ENCODE measurements at places on chromosomes 11 and 22.

- no peak for DNase-seq
These were observed 105.3 kb upstream of the FGF3 start for GRCh38 chr11:69924308-69925161.

DNA sequence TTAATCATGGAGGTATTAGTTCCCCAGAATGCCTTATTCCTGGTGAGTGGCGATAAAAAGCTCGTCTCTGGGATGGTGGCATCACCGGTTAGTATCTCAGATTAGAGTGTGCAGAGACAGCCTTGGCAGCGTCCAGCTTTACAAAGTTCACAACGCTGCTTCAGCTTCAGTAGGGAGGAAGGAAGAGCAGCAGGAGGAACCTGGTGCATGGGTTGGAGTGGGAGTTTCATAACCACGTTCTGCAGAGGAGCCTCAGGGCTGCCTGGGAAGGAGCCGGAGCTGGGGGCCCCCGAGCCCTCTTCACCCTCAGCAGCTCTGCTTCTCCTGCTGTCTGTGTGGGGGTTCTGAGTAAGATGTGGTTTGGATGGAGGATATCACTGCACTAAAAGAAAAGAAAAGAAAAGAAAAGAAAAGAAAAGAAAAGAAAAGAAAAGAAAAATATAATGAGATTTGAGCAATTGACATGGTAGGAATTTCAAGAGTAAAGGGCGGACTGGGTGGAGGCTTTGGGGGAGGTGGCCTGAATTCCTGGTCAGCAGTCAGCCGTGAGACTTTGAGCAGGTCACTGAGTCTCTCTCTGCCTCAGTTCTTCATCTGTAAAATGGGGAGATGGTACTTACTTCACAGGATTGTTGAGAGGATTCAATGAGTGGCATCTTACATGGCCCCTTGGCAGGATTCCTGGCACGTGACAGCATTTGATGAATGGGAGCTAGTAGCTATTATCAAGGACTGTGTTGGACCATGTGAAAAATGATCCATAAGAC lies 6.5 kb downstream of the ASPHD2 start:
- no peak for DNase-seq

DNA sequence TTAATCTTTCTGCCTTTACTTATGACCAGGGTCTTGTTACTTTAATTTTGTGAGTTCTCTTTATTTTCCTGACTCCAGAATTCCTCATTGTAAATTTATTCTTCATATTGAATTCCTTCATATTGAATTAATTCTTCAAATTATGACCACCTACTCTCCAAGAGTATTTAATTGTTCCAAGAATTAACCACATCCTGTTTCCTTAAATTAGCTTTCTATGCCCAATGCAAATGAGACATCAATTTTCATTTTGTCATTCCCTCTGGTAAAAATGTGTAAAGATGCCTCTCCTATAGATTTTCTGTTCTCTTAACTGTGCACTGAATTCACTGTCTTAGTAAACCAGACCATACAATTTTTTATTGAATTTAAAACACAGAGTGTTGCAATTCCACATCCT lies 211.2 kb upstream of the GRIA4 start:
- DNase-seq = no peak

- peak; percentile 88 for DNase-seq
These were observed 12.1 kb downstream of the LRFN4 start for GRCh38 chr11:66868726-66869566.

DNA sequence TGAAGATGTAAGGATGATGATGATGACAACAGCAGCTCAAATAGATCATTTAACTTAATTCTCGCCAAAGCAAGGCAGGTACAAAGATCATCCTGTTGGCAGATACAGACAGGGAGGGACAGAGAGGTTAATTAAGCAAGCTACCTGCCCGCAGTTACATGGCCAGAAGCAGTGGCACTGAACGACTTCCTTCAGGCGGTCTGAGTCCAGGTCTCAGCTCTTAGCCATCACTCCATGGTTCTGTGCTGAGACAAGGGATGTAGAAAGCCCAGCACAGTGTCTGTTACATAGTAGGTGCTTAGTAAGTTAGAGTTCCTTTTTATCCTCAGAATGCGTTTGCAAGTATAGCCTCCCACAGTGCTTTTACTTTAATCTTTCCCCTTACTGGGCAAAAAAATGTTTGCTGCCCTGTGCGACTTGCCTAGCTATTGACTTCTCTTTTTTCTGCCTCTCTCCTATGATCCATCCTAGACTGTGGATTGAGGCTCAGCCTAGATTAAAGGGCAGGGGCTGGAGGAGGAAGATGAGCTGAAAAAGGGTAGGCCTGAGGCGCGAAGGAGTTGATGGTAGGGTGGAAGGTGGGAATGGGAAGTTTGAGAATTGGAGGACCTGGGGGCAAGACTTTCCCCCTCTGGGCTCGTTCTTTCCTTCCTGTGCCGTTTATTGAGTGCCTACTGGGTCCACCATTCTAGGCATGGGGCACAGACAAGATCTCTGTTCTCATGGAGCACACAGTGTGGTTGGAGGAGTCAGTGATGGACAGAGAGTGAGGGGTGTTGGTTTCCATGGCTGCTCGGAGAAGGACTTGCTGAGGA lies 108.2 kb upstream of the OR4B1 start:
- DNase-seq = no peak

DNA sequence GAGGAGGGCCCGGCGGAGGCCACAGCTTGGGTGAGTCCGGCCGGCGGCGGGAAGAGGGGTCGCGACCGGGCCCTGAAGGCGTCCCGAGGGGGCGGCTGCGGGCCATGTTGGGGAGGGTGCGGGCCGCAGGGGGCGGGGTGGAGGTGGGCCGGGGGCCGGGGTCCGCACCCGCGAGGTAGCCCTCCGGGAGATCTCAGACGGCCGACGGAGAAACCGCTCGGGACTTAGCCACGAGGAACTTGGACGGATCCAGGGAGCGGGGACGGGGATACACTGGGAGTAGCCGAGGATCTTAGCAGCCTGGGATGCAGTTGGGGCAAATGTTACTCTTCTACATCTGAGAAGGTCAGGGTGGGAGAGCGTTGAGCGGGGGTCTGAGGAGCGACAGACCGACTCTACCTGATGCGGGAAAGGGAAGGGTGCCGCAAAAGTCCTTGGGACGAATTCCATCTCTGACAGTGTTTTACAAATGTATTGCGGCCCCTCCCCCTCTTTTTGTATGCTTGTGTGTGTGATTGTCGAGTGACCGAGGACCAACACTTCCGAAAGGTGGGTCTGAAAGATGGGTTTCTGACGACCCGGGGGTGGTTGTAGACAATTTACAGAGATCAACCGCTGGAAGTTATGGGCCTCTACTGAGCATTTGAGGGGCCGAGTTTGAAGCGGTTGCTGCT lies 658 bp downstream of the STIP1 start:
- no peak for DNase-seq

DNA sequence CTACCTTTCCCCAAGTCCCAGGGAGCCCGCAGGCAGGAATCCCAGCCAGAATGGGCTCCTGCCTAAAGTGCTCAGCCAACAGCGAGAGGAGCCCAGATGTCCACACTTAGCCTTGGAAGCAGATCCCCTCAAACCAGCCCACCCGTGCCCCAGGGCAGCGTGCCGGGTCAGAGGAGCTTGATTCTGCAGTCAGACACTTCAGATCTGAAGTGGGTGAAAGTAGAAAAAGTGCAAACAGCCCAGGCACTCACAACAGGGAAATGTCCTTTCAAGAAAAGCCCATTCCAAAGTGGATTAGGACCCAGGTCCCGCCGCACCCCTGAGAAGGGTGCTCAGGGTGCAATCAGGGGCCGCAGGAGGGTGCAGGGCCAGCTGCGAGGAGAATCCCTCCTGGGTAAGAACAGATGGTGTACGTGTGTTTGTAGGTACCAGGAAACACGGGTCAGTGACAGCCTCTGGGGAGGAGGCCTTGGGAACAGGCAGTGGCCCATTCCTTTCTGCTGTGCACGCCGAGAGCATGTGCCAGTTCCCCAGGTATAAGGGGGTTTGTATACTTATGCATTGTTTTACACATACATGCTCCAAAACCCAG lies 17.7 kb downstream of the ELFN2 start:
- DNase-seq = no peak

DNA sequence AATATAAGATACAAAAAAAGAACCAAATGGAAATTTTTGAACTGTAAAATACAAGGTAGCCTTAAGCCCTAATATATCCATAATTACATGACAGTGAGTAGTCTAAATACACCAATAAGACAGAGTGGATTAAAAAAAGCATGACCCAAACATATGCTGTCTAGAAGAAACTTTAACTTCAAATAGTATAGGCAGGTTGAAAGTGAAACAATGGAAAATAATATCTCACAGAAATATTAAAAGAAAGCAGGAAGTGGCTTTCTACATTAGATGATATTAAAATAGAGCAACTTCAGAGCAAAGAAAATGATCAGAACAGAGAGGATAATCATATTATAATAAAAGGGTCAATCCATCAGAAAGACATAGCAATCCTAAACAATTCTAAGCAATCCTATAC lies 21.8 kb downstream of the DCUN1D5 start:
- DNase-seq = no peak

GRCh38 chr11:2805388-2806056 lies 80.1 kb downstream of the CDKN1C start:
- no peak for DNase-seq

DNA sequence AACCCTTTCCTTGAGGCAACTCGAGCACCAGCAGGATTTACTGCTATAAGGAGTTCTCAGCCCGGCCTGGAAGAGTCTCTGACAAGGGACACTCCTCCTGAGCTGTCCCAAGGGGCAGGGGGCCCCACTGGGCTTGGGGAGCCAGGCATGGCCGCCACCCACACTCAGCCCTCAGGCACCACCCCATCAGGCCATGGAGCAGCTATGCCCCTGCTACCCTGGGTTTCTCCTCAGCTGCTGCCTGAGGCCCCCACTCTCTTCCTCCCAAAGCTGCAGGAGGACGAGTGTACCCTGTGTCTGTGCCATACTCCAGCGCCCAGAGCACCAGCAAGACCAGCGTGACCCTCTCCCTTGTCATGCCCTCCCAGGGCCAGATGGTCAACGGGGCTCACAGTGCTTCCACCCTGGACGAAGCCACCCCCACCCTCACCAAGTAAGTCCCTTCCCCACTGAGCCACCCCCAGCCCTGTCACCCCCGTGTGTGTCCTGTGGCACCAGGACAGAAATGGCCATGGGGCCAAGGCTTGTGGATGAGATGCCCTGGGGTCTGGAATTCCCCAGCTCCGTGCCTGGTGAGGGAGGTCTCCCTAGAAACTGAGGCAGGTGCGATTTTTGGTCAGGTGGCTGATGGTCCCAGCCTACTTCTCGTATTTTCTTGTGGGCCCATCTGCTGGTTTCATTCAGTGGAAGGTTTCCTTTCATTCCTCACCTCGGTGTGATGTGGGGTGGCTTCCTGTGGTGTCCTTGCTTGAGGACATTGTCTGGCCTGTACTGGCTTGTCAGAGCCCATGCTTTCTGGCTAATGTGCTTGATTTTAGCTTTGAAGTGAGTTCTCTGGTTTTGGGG lies 28.4 kb downstream of the TAB1 start:
- no peak for DNase-seq

- no peak for DNase-seq
These were observed 42.4 kb downstream of the OSBP start for GRCh38 chr11:59573216-59573615.

DNA sequence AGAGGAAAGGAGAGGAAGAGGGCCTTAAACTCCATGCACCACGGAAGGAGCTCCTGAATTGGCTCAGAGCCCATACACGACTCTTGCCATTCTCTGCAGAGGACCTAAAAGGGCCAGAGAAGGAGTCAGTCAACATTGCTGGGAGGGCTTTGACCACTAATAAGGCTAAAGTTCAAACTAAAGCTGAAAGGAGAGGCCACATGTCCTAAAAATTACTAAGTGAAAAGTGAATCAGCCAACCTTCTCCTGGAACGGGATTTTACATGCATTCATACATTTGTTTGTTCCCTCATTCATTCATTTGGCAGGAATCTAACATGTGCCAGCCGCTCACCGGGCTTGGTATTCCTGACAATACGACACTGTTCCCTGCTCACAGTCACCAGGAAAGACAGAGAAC lies 10.5 kb downstream of the CLMP start:
- no peak for DNase-seq

DNA sequence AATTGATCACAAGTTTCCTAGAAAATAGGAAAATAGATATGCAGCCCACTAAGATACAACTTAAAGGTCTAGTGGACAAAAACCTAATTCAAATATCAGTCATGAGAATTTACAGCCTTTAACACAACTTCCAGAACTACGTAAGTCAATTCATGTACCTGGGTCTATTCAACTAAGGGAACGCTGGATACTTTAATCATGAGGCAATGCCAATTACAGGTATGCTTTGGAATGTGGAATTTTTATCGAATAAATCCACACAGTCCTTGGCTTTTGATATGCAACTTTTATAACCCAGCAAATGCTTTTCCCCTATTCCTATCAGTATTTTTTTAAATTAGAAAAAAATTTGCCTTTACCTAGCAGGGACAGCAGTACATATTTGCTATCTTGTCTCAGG lies 289.5 kb upstream of the FAT3 start:
- DNase-seq = no peak

- no peak for DNase-seq
These were observed 403 bp downstream of the RBM7 start for GRCh38 chr11:114400915-114401223.

GRCh38 chr11:561148-562003 lies 606 bp downstream of the RASSF7 start:
- DNase-seq = no peak

- DNase-seq = no peak
These were observed 91.7 kb upstream of the CLMP start for GRCh38 chr11:123286761-123287160.

GRCh38 chr11:125994509-125994908 lies 48.7 kb downstream of the VSIG10L2 start:
- no peak for DNase-seq

- no peak for DNase-seq
These were observed 859 bp downstream of the LINC01488 start for GRCh38 chr11:69482322-69482721.

DNA sequence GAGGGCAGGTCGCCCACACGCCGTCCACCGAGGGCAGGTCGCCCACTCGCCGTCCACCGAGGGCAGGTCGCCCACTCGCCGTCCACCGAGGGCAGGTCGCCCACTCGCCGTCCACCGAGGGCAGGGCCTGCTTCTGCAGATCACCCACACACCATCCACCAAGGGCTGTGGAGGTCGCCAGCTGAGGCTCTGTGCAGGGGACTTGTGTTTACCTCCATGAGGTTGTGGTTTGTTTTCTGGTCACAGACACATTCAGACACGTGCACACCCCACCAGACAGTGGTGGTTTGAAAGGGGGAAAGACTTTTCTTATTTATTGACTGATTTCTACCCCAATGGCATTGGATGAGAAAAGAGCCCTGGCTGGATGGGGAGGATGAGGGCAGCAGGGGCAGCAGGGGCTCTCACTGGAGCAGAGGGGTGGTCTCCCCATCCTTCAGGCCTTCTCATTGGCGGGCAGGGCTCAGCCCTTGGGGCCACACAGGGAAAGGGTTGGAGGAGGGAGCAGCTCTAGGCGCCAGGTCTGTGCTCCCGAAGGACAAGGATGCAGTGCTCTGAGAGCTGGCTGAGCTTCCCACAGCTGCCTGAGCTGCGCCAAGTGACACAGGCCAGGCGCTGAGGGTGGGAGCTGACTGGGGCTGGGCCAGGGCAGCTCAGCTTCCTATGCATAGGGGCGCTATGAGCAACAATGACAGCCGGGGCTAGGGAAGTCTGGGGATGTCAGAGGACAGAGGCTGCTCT lies 252.6 kb upstream of the B3GAT1 start:
- no peak for DNase-seq

All from ELF-1 (cell line).